ENCODE measurements at places on chromosomes 11 and 22.

DNA sequence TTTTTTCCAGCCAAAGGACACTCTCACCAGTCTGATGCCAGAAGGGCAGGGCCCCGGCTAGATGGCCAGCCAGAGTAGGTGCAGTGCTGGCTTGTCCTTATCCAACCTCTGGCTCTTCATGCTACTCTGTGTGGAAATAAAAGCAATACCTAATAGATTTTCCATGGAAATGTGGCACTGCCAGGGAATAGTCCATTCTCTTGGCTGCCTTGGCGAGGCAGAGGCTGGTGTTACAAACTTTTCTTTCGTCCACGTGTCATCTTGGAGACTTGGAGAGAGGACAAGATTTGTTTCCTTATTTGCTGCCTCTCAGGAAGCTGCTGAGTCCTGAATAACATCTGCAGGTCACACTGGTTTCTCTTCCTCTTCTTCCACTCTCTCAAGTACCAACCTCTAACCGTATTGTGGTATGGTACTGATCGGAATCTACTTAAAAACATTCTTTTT, 17.2 kb upstream of the C1QTNF4 start:
- DNase-seq = no peak

DNA sequence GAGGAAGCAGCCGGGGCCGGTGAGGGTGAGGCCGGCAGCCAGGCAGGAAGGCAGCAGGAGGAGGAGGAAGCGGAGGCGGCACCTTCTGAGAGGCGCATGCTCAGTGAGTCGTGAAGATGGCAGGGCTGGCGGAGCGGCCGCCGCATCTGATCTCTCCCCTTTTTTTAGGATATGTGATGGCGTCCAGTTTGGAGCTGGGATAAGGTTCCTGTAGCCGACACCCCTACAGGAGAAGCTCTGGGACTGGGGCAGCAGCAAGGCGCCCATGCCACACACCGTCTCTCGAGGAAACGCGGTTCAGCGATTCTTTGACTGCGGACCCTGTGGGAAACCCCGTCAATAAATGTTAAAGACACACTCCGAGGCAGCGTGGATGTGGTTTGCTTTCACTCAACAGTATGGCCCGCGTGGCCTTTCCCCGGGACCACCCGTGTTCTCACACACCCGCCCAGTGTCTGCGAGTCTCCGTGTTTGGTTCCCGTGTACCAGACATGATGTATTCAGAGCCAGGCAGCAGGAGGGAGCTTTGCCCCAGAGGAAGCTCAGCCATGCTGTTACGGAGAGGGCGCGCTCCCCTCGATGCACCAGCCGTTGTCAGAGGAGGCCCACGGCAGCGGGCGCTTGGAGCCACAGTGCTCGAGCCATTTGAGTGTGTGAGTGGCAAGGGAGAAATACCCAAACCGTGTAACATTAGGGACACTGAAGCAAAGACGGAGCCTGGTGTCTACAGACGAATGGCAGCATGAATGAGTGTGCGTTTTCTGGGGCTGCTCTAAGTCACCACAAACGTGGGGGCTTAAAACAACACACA, 27.7 kb upstream of the PARVB start:
- DNase-seq = no peak

GRCh38 chr11:16804104-16804947, 65.9 kb downstream of the C11orf58 start:
- DNase-seq = peak; percentile 81

DNA sequence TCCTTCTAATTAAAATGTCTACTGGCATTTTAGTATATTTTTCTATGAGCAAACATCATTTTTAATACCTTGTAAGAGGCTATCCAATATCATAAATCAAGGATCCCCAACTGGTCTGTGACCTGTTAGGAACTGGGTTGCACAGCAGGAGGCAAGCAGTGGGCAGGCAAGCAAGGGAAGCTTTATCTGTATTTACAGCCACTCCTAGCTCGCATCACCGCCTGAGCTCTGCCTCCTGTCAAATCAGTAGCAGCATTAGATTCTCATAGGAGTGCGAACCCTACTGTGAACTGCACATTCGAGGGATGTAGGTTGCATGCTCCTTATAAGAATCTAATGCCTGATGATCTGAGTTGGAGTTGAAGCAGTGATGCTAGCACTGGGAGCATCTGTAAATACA, 70.2 kb upstream of the CREB3L1 start:
- no peak for DNase-seq

DNA sequence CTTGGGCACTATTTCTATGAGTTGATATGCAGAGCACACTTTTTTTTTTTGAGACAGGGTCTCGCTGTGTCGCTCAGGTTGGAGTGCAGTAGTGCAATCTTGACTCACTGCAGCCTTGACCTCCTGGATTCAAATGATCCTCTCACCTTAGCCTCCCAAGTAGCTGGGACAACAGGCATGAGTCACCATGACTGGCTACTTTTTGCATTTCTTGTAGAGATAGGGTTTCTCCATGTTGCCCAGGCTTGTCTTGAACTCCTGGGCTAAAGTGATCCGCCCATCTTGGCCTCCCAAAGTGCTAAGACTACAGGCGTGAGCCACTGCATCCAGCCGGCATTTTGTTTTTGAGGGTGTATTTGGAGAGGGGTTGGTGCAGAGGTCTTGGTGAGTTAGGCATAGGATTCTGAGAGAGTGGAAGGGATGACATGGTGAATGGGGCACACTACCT, 29.9 kb upstream of the MTCH2 start:
- peak; percentile 46 for DNase-seq

GRCh38 chr22:25747245-25747944, 5.4 kb downstream of the MYO18B start:
- peak; percentile 99 for DNase-seq

DNA sequence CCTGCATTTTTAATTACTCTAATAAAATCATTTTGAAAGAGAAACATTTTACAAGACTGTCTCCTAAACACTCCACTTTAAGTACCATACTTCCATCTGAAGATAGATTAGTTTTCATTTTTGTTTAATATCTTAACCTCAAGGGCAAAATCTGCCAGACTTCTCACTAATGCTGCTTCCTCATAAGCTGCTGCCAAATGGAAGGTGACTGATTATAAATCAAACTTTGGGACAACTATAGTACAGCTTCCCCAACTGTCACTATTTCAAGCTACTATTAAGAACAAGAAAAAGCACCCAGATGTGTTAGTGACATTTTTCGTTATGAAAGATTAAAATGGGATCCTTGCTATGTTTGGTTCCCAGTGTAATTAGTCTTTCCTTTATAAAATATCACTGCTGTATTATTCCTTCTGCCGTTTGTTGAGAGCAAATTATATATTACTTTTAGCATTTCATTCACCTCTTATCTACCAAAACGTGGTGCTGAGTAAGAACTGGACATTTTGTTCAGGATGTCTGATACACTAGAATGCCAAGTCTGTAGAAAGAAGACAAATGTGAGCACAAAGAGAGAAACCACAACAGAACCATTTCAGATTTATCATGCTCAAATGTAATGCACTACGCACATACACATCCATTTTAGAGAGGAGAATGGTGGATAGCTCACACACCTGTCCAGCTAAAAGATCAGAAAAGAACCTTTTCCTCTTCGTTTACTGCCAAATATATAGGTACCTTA, 312.2 kb upstream of the C11orf87 start:
- DNase-seq = no peak

DNA sequence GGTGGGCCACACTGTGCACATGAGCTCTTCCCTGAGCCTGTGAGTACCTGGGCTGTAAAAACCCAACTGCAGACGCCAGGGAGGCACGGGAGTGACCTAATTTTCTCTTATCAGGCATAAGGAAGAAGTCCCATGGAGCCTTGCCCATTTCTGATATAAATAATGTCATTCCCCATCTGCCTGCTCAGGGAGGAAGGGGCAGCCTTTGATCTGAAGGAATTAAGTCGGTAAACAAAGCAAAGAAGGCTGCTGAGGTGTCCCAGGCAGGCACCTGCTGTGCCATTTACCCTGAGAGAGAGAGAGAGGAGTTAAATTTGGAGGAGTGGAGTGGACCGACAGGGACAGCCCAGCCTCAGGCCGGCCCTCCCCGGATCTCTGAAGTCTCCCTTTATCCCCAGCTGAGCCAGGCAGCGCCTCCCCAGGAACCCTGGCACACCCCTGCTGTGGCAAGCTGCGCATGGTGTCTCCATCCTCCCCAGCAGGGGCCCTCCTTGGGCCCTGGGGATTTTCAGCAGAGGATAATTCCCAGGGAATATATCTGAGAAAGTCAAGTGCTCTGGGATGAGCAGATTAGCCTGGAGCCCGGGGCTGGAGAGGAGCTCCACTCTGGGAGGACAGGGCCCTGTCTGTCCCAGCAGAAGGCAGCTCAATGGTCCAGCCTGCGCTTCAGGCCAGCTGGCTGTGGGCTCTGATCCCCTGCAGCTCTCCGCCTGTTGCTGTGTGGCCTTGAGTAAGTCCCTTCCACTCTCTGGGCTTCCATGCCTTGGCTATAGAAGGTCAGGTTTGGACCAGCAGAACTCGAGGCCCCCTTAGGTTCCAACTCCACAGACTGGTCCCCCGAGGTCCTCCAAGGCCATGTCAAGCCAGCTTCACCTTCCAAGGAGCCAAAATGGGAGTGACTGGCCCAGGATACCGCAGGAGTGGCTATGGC, 17.5 kb upstream of the CABP7 start:
- DNase-seq = no peak

- no peak for DNase-seq
Measured at GRCh38 chr11:124894606-124895430, 2.8 kb downstream of the ROBO4 start.

GRCh38 chr22:37020192-37020479, 594 bp downstream of the MPST start:
- DNase-seq = peak; percentile 66

DNA sequence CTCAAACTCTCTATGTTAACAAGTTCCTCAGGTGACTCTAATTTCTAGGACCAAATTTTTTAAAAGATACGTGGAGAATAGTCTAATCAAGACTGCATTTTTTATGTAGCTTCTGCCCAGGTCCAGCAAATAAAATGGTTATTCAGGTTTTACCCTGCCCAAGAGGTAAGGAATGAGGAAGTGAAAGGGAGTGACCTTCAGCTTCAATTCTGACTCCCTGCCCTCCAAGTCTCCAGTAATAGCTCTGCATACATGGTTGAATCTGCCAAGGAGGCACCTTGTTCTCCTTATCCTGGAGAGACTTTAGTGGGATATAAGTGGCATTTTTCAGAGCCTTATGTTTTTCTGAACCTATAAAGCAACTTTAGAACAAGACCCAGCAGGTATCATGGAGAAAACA, 15.5 kb downstream of the MUC15 start:
- no peak for DNase-seq

- DNase-seq = peak; percentile 38
Measured at GRCh38 chr11:77375107-77375506, 73.6 kb upstream of the GDPD4 start.

GRCh38 chr11:94641167-94641761, 74.1 kb downstream of the PIWIL4 start:
- DNase-seq = no peak

- DNase-seq = peak; percentile 44
Measured at GRCh38 chr11:123251657-123252344, 56.8 kb upstream of the CLMP start.

GRCh38 chr11:116972691-116973090, 125.5 kb downstream of the SIK3 start:
- no peak for DNase-seq

GRCh38 chr11:1087961-1088926, 13.6 kb downstream of the MUC2 start:
- DNase-seq = no peak

DNA sequence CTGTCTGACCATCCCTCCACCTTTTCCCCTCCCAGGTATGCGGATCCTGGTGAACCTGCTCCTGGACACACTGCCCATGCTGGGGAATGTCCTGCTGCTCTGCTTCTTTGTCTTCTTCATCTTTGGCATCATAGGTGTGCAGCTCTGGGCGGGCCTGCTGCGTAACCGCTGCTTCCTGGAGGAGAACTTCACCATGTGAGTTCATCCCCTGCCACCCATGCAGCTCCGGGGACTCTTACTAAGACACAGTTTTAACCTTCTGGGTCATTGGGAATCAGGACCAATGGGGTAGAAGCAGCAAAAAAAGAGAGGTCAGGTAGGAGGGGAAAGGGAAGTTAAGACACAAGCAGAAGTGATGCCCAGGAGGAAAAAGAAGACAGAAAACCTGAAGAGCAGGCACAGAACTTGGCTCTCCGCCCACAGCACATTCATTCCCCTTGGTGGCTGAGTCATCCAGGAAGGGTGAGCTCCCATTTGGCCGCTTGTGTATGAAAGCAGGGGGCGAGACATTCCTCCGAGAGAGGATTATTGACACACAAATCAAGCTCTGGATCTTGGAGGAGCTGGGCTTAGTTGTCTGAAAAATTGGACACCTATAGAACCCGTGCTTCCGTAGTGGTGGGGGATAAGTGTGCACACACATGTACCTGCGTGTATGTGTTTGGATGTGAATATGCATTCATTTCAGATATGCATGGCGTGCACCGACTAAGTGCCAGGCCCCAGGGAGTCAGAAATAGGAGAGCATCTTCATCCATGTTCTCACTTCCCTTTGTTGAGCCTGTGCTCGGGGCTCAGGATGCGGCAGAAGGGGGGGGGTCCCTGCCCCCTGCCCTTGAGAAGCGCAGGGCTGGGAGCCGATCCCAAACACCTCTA, 64.2 kb downstream of the CACNA1I start:
- DNase-seq = peak; percentile 92

GRCh38 chr11:65152122-65152521, 17.8 kb upstream of the SYVN1 start:
- no peak for DNase-seq

DNA sequence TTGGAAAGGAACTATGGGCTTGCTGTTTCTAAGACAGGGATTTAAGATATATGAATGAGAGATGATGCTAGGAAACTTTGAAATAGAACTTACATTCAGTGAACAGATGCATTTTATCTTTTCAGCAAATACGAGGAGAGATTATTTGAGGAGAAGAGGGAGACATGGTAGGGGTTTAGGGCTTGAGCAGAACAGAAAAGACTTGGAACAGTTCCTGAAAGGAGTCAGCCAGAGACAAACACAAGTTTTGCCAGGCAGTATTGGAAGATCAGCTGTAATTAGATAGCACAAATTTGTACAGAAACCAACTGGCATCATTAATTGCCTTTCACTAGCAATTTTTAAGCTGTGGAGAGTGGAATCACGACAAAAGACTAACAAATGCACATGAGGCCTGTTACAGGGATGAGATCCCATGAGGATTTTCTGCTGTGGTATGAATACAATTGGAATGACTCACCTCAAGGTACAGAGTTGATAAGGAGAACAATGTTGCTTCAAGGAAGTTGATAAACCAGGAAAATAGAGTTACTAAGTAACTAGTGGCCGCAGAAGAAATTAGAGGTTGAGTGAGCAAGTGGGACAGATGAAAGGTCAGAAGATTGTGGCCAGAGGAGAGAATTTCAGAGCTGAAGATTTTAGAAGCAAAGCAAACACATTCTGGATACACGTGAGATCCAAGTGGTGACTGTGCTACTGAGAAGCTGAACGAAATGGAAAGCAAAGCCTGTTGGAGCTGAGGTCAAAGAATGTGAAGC, 67.9 kb downstream of the CYB5R2 start:
- DNase-seq = peak; percentile 69

- no peak for DNase-seq
Measured at GRCh38 chr22:19373450-19373849, 58.1 kb downstream of the HIRA start.

Data from iris pigment epithelial cell (primary cell).